Activated CD4-positive, alpha-beta T cell treated with anti-CD3 and anti-CD28 coated beads, Interleukin-2, Interleukin-6, amounts not matched to agents 100 ng/mL and 50 ng/mL, durations not matched to agents 16 hours and 8 hours (primary cell): ENCODE measurements at places on chromosomes 7 and 10.

GRCh38 chr7:123397746-123398338, 136.6 kb downstream of the IQUB start:
- DNase-seq = no peak

- peak; percentile 4 for DNase-seq
Measured at GRCh38 chr10:124092860-124093773, at the start of gene CHST15. TSS of gene CHST15 (minus strand) at chr10:124093598. CDS start at chr10:124046212, 47,386 bp downstream.

- DNase-seq = no peak
Measured at GRCh38 chr7:26468625-26469024, 177.0 kb downstream of the SNX10 start.

DNA sequence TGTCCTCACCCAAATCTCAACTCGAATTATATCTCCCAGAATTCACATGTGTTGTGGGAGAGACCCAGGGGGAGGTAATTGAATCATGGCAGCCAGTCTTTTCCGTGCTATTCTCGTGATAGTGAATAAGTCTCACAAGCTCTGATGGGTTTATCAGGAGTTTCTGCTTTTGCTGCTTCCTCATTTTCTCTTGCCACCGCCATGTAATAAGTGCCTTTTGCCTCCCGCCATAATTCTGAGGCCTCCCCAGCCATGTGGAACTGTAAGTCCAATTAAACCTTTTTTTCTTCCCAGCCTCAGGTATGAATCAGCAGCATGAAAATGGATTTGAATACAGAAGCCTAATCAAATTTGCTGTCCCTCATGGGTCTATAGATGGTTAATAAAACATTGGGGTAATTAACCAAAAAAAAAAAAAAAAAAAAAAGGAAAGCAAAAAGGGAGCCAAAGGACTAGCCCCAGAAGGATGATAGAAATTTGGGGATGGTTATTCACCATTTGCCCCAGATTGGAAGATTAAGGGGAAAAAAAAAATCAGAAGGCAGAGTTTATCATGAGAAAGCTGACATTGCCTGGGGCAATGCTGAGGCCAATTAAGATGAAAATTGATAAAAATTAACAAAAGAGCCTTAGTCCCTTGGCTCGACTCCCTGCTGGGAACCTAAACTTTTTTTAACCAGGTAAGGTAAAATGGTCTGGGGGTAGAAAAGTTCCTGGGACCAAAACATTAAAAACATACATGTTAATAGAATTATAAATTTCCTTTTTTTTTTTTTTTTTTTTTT, 27.6 kb downstream of the AVL9 start:
- no peak for DNase-seq

- DNase-seq = no peak
Measured at GRCh38 chr7:84274029-84274638, 79.5 kb upstream of the SEMA3A start.

GRCh38 chr10:113982769-113983168, 60.9 kb upstream of the ADRB1 start:
- no peak for DNase-seq

- DNase-seq = no peak
Measured at GRCh38 chr7:81210137-81211064, 291.6 kb upstream of the SEMA3C start.

GRCh38 chr7:33248671-33249070, 119.3 kb downstream of the BBS9 start:
- no peak for DNase-seq

GRCh38 chr10:112307358-112308124, 24.3 kb downstream of the TECTB start:
- DNase-seq = peak; percentile 53

DNA sequence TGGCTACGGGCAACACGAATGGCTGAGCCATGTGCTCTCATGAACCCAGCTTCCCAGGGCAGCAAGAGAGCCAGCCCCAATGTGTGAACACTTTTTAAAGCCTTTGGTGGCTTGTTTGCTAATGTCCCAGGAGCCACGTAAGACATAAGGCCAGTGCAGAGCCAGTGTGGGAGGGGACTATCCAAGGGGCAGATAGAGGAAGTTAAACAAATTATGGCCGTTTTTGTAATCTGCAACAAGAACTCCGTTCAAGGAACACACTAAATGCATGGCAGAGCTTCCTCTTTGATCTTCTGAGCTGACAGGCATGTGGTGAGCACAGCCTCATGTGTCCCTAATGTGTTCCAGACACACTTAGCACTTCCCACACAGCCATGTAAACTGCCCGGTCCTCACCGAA, 133.3 kb downstream of the TEX36 start:
- no peak for DNase-seq

DNA sequence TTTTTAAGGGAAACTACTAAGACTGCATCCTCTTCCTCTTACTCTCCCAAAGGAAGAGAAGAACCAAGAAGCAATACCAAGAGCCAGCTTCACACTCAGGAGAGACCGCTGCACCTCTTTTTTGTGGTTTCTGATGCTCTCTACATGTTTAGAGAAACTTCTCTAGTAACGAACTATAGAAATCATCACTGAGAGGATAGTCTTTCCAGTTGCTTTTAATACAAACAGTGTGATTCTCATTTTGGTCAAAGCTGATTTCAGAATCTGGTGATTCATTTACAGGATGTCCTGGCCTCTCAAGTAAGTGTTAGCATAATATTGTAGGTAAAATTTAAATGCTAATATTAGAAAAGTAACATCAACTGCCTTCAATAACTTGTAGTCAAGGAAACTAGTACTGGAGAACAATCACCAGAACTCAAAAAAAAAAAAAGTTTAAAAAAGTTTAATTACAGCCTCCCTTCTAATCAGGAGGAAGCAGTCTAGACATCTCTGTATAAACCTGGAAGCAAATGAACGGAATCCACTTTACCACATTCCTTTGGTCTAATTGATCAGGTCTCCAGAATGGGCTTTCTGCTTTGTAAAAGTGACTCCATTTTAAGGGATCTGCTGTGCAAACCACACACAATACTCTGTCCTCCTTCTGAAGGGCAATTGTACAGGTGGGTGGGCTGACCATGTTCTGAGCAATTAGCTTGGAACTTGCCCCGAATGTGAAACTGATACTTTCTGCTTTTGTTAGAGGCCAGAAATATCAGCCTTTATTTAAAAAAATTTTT, 3.0 kb downstream of the LAMB1 start:
- no peak for DNase-seq

DNA sequence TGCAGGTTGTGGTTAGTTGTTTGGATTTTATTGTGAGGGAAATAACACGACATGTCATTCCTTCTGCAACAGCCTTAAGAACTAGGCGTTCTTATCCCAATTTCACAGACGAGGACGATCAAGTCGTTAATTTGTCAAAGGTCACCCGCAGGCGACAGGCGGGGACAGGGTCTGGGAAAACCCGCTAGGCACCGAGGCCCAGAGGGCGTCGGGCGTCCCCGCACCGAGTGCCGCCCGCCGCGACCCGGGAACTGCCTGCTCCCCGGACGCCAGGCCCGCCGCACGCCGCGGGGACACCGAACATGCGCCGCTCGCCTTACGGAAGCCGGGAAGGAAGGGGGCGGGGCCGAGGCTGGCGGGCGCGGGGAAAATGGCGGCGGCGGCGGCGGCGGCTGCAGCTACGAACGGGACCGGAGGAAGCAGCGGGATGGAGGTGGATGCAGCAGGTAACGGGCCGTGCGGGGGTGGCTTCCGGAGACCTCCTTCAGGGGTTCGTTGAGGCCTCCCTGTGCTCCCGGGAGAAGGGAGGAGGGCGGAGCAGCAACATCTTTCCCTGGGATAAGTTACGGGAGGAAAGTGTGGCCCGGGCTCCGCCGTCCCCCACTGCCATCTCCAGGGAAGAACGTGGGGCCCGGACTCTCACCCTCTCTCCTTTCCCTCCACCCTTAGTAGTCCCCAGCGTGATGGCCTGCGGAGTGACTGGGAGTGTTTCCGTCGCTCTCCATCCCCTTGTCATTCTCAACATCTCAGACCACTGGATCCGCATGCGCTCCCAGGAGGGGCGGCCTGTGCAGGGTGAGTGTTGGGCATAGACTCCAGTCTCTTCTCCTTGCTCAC, at the start of gene COPS6:
Gene COPS6 (plus strand): TSS at position 349 of the 837 bp plus-strand sequence. CDS start 22 bp downstream, at position 371.
- DNase-seq = peak; percentile 89

DNA sequence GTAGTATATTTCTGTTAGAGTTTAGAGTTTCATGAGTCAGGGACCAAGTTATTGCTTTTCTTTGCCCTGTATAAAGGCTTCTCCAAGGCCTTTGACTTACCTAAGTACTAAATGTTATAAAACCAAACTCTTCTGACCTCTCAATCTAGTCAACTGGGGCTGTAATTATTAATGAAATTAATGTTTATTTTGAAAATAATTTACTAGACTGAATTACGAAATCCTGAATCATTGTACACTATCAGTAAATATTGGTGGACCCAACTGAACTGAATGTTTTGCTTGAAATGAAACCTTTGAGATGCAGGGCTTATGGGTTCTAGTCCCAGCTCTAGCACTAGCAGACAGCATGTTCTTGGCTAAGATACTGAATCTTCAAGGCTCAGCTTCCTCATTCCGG, 1.7 kb upstream of the CYP2C9 start:
- DNase-seq = no peak

DNA sequence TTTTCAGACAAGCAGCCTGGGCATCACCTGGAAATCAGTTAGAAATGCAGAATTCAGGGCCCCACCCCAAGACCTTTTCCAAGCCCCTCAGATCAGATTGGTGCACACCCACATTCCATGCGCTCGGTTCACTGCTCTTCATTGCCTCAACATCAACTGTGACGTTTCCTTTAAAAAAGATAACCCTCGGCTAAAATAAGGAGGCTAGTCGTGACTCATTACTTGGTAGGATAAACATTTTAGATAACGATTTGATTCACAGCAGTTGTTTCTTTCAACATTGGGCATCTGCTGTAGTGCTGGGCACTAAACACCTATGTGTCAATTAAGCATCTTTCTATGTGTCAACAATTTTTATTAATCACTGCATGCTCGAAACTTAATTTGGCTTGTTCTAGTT, 191.1 kb upstream of the LRGUK start:
- no peak for DNase-seq

- DNase-seq = no peak
Measured at GRCh38 chr7:132028144-132028920, 471.9 kb upstream of the PODXL start.

- DNase-seq = no peak
Measured at GRCh38 chr7:138014686-138015085, 12.8 kb upstream of the CREB3L2 start.

DNA sequence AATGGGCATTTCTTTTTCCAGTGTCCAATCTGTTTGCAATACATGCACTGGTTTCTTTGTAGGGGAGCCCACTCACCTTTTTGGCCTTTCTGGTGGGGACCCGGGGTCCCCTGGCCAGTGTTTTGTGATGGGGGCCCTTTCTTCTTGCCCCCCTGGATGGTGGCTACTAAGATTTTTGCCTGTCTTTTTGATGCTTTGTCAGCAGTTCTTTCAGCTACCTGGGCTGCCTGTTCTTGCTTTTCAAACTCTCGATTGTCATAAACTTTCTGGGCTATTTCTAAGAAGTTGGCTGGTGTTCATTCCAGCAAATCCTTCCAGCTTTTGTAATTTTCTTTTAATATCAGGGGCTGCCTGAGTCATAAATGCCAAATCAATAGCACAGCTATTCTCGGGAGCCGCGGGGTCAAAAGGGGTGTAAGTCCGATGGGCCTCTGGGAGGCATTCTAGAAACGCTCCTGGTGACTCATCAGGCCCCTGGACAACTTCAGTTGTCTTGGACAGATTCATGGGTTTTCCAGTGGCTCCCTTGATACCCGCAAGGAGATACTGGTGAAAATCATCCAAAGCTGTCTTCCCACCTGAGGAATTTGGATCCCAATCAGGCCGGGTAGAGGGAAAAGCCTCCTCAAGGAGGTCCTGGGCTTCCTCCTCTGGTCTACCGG, 79.0 kb downstream of the PRR15 start:
- DNase-seq = no peak
